HCT116 (cell line): ENCODE measurements at places on chromosomes 2 and 18. TPM values are rescaled to one million over a fixed set of nuclear protein-coding genes. Genes with fewer than 3 reads are reported as not detected.

GRCh38 chr2:71849607-71850305 lies 297.9 kb downstream of the CYP26B1 start:
- no peak overlapping the region for H3K4me3 ChIP-seq
- no peaks in the 10 kb centered on the region for H3K4me1 ChIP-seq
- no peaks in the 10 kb centered on the region for H3K36me3 ChIP-seq
- no peaks in the 10 kb centered on the region for H3K27me3 ChIP-seq
- no peak overlapping the region for H3K27ac ChIP-seq
- DNase-seq = no peak

GRCh38 chr2:16088035-16088801 lies 147.9 kb downstream of the MYCN start:
- no peak for DNase-seq
- no peaks in the 10 kb centered on the region for H3K27me3 ChIP-seq
- no peak overlapping the region for H3K27ac ChIP-seq
- no peaks in the 10 kb centered on the region for H3K36me3 ChIP-seq
- no peak overlapping the region for H3K4me3 ChIP-seq
- H3K4me1 ChIP-seq = no peaks in the 10 kb centered on the region

DNA sequence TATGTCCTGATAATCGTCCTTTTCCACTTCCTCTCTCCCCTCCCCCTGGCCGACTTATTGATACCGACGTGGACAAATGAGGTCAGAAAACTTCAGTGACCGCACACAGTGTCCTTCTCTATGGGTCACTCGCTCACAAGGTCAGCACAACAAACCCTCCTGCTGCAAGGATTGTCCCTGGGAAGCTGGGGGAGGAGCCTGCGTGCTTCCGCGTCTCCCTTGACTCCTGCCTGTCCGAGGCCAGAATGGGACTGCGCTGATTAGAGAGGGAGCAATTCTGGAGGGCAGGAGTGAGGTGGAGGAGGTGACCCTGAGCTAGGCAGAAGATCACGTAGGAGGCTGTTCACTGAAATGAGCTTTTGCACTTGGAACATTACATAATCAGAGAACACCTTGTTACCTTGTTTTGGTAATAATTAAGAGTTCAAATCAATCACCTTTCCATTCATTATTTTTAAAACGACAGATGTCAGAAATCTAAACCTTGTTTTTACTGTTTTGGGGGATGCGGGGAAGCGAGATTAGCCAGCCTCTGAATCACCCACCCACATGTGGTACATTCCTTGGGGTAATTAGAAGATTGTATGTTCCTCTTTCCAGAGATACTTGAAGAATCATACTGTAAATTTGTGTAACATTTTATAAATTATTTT lies 70.6 kb downstream of the CTAGE1 start:
- H3K4me3 ChIP-seq = no peak overlapping the region
- no peak overlapping the region; the same call in 1 of the 2 replicates for H3K27ac ChIP-seq
- no peak for DNase-seq
- no peaks in the 10 kb centered on the region for H3K27me3 ChIP-seq
- H3K4me1 ChIP-seq = peaks cover 45% of the 10 kb centered on the region

MAP2 gene
- 7.4 TPM for total RNA-seq

CCDC88A gene
- total RNA-seq = 27.2 TPM

REG1A gene
- total RNA-seq = 5.2 TPM

ABHD3 gene
- total RNA-seq = 29.9 TPM
